ENCODE measurements at places on chromosomes 6 and 20.
A peak's percentile ranks its signal among the peaks of the same experiment; 100 is the strongest.

- DNase-seq, result peak; percentile 32
Measured at GRCh38 chr6:10720265-10720959, 2.5 kb upstream of the TMEM14C start.

GRCh38 chr6:24489881-24490280 lies 503 bp upstream of the GPLD1 start:
- DNase-seq, result no peak

GRCh38 chr6:151317103-151317994 lies 74.0 kb downstream of the ZBTB2 start:
- DNase-seq, result no peak

DNA sequence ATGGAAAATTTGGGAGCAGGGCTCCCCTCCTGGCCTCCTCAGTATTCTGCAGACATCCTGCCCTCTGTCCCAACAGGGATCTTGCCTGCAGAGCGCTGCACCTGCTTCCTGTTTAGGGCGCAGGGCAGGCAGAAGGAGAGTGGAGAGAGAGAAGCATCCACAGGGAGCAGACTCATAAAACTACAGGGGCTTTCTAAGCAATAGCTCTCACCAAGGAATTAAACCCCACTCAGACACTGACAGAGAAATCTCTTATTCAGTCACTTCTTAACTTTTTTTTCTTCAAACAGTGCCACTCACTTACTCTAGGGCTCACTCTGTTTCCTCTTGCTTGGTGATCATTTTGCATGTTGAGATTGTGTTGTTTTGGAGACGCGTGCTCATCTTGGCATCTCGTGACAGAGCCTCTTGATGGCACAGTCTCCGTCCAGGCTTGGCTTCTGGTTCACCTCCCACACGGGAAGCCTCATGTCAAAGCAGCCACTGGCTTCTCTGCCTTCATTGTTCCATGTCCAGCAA lies 153.1 kb upstream of the INSM1 start:
- DNase-seq, result peak; percentile 77

DNA sequence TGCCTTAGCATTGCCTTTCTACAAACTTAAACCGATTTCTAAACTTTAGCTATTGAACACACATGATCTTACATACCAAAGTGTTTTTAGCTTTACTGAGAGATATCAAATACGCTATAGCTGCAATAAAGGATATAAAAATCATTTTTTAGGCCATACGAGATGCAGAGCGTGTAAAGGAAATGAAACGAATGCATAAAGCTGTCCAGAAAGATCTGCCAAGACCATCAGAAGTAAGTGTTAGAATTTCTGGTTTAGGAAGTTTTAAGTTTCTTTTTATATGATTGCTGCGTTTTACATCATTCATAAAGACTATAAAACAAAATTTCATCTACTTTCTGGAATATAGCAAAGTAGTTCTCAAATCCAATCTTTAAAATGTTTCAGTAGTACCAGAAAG lies 38.4 kb downstream of the CDC5L start:
- DNase-seq, result no peak

DNA sequence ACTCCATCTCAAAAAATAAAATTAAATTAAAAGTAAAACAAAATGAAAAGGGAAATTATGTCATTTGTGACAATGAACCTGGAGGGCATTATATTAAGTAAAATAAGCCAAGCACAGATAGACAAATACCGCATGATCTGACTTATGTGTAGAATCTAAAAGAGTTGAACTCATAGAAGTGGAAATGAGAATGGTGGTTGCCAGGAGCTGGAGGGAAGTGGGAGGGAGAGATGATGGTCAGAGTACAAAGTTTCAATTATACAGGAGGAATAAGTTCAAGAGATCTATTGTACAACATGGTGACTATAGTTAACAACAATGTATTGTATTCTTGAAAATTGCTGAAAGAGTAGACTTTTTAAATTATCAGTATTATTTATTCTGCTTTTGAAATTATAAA lies 183.4 kb downstream of the ID4 start:
- DNase-seq, result no peak

- DNase-seq, result no peak
Measured at GRCh38 chr20:62201173-62202082, 18.6 kb downstream of the MTG2 start.

DNA sequence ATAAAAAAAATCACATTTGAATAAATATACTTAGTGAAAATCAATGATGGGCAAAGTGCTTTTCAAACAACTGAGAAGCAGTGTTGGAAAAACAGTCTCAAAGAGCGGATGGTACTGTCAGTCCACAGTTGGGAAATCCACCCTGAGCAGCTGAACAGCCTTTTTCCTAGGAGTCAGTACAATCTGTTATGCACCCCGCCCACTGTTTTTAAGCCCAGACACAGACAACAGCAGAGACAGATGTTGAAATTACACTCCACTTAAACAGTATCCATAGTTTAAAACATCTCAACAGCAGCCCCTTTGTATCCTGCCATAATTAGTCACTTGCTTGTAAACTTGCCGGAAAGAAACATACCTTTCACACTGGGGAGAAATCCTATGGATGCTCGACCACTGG lies 372 bp downstream of the KIAA0408 start:
- DNase-seq, result no peak

DNA sequence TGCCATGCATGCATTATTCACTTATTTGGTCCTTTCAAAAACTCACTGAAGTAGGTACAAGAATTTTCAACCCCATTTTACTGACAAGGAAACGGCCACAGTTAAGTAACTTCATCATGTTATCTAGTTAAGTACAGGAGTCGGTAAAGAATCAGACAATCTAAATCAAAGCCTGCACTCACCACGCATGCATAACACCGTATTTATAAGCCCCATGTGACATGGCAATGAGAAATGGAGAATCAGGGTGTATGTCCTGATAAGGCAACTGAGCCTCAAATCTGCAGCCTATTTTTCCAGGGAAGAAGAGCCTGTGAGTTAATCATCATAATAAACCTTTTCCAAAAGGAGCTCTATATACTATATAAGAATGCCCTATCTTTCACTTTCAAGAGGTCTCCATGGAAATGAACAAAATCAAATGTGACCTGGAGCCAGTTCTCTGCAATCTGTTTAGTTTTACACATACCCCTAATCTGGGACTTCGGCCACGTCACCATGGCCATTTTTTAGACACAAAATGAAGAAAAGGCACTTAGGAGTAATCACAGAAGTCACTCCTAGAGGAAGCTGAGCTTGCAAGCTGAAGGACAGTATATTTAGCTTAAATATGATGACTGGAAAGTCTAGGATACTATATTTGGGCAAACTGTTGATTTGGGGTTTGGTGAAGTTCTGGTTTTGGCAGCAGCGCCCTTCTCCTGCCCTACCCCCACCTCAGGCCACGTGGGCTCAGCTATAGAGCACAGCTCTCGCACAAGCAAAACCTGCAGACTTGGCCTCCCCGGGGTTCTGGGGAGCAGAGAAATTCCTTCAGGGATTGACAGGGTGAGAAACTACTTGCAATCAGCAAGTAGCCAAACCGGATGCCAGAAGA lies 19.2 kb downstream of the TRAM2 start:
- no peak for DNase-seq

DNA sequence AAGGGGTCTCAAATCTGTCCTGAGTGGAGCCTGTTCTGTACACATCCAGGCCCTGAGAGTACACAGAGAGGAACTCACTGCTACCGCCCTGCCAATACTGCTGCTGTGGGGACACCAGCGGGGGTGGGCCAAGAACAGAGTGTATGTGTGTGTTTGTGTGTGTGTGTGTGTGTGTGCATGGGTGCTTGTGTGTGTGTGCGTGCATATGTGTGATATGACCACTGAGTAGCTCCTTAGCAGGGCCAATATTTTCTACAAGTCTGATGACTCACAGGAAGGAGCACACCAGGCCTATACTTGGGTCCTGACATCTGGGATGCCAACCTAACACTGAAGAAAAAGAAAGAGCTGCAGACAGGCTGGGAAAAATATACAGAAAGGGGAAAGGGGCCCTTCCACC lies 1.4 kb downstream of the RAET1E start:
- DNase-seq, result no peak

DNA sequence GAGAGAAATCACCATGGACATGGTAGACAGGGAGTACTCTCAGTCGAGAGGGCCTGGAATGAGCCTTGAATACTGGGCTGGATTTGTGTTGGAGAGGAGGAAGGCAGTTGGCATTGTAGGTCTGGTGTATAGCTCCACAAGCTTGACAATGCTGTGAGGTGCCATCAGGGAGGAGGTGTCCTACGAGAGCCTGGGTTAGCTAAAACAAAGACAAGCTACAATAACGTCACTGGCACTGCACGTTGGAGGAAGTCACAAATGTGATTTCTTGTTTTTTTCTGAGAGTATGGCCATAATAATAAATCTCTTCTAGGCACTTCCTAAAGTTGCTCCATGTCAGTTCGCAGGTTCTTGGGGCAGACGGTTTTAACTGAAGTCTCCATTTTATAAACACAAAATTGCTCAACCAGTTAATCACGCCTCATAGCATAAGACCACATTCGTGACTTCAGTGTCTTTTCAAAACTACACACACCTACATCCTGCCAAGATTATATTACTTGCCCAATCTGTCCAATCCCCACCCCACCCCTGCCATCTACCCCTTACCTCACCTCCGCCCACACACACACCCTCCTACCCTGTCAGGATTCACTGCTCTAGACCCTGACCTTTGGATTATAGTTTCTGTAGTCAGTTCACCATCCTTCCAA lies 4.4 kb upstream of the HLA-DMB start:
- no peak for DNase-seq

DNA sequence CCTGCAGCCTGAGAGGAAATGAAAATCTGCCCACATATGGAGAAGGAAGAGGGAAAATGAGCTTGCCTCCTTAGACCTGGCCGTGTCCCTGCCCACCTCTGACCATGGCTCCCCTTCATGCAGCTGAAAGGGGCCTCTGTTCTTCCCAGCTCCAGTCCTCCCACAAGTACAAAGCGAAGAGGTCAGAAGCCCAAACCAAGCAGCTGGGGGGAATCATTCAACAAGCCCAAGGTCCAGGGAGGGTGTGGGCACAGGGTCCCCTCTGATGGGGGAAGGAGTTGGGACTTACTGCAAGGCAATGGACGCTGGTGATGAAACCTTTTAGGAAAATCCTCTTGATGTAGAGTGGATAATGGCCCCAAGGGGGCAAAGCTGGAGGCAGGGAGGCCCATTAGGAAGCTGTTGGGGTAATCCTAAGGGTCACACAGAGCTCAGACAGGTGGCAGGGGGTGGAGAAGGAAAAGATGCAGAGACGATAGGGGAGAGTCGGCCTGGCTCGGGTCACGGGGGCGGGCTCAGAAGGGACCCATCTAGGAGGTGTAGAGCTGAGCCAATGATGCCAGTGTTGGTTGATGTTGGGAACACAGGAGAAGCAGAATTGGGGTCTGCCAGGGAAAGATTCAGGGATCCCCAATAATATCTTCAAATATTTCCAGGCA lies 16.1 kb upstream of the GRM4 start:
- no peak for DNase-seq

DNA sequence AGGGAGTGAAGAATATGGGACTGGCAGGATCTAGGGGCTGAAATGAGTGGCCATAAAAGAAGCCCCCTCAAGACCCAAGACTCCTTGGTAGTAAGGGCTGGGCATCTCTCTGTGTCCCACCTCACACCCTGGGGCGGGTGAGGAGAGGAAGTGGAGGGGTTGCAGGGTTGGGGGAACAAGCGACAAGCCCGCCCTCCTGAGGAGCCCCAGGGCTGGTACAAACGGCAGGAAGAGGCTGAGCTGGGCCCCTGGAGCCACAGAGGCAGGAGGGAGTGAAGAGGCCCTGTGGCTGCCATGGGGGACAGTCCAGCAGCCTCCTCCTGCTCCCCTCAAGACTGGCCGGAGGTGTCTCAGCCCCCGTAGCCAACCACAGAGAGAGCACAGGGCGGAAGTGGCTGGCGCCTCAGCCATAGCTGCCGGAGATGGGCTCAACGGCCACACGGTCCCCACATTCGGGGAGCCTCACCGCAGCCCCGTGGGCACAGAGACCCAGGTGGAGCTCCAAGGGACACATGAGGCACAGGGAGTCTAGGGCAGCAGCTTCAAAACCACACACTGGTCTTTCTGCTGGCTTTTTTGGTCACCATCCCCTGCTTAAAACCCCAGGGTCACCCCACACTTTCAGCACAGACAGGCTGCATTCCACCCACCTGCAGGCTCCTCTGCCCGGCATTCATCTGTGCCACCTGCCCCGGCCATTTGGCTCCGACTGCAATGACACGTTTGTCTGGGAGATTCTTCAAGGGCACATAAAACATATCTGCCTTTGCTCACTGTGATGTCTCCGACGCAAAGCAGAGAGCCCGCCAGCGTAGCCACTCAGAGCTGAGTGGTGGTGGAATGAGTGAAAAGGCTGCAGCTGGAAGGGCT lies 524 bp downstream of the C20orf203 start:
- no peak for DNase-seq

- DNase-seq, result no peak
Measured at GRCh38 chr20:2741881-2742280, 49.3 kb downstream of the EBF4 start.

- no peak for DNase-seq
Measured at GRCh38 chr20:32248043-32248442, 29.4 kb upstream of the KIF3B start.

GRCh38 chr20:62732842-62733525 lies 24.3 kb downstream of the NTSR1 start:
- DNase-seq, result no peak

DNA sequence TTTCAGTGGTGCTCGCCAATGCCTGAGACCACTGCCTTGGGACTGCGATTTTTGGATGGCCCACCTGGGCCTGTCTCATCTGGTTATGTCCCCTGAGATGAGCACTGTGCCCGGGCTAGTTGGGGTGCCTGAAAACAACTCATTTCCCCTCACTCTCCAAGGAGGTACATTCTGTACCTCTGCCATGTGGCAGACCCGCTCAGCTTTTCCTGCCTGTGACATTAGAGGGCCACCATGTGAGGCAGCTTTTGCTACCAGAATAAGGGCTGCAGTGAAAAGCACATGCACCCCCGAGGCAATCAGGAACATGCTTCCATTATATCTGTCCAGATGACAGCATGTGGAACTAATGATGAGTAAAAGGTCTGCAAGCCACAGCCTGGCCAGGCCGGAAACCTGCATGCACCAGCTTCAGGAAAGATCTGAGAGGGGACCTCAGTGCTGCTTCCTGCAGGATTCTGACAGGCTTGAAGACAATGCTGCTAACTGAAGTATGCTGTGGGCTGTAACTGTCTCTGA lies 11.3 kb upstream of the SRSF6 start:
- DNase-seq, result no peak

GRCh38 chr6:126227833-126228702 lies 111.8 kb upstream of the CENPW start:
- peak; percentile 0 for DNase-seq

DNA sequence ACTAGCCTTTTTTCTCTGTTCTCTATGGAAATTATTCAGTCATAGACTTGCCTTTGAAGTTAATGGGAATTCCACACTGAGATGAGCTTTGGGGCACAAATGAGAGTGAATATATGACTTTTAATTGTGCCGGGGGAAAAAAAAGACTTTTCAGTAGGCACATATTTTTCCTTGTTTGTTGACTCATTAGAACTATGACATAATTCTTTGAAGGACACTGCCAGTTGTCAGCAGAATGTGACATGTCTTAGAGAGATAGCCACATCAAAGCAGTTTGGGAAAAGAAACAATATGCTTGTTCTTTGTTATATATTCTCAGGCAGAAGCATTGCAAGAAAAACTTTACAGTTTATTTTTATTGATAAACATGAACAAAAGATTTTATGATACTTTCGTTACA lies 138.3 kb downstream of the COL9A1 start:
- DNase-seq, result no peak

GRCh38 chr6:161115468-161115867 lies 123.9 kb downstream of the MAP3K4 start:
- DNase-seq, result no peak

GRCh38 chr6:105346052-105346451 lies 56.8 kb downstream of the PREP start:
- DNase-seq, result no peak

GRCh38 chr20:47696856-47697255 lies 88.4 kb downstream of the SULF2 start:
- DNase-seq, result no peak

GRCh38 chr6:52385074-52385473 lies 23.1 kb downstream of the PAQR8 start:
- no peak for DNase-seq

Data from COR-L47 (cell line).